H9 (cell line): ENCODE measurements at places on chromosomes 7 and 10. TPM values are rescaled to one million over a fixed set of nuclear protein-coding genes. Genes with fewer than 3 reads are reported as not detected.

- no peak overlapping the region for H3K4me3 ChIP-seq
- H3K4me1 ChIP-seq = no peaks in the 10 kb centered on the region
- no peaks in the 10 kb centered on the region for H3K27me3 ChIP-seq
- peaks cover 68% of the 10 kb centered on the region for H3K36me3 ChIP-seq
- no peak overlapping the region for H3K27ac ChIP-seq
Observed at GRCh38 chr10:12228851-12229250, 32.9 kb downstream of the CDC123 start.

DNA sequence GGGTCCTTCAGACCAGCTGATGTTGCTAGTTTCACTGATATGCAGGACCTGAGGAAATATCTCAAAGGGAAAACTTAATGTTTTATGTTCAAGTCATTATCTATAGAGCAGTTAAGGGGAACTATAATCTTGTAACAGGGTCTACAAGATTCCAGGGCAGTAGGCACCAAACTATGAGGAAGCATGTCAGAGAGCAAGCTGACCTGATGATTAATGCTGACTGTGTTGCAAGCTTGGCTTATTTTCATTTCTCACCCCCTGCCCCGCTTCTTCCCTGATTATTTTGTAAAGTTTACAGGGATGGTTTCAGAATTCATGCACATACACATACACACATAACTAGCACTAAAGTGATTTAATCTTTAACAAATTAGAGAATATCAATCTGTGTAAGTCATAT, 84.3 kb upstream of the CACNA2D1 start:
- H3K27ac ChIP-seq = no peak overlapping the region
- H3K4me3 ChIP-seq = no peak overlapping the region
- H3K27me3 ChIP-seq = no peaks in the 10 kb centered on the region
- no peaks in the 10 kb centered on the region for H3K36me3 ChIP-seq
- no peaks in the 10 kb centered on the region; the same call in none of the 2 replicates for H3K4me1 ChIP-seq
- no peak for DNase-seq

DNA sequence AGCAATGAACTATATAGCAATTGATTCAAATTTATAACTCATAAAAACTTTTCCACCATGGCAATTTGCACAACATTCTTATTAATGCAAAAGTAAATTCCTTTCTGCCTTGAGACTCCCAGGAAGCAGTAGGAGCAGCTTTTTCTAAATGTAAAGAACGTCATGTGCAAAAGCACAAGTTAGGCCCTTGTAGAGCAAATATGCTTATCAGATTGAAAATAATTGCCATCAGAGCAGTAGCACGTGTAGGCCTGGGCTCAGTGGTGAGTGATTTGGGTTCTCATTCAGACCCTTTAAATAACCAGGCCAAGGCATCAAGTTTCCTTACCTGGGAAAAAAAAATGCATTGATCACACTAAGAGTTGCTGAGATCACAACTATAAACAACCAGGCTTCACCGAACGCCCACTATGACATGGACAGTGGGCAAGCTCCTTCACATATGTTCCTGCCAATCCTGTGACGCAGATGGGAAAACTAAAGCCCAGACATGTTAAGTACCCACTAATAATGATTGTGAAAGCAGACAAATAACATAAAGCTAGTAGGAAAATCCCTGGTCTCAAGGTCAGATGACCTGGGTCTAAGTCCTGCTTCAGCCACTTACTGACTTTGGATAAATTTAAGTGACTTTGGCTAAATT, 22.1 kb upstream of the SAR1A start:
- H3K27me3 ChIP-seq = no peaks in the 10 kb centered on the region
- H3K27ac ChIP-seq = no peak overlapping the region
- DNase-seq = no peak
- H3K4me3 ChIP-seq = no peak overlapping the region
- no peaks in the 10 kb centered on the region for H3K4me1 ChIP-seq

Gene CCDC3
- total RNA-seq = 2.3 and 2.4 TPM in 2 replicates
